Cerebellar nuclear complex (tissue), 1 donor: ENCODE measurements at places on chromosomes 7 and 10.

- DNase-seq, result no peak
Measured at GRCh38 chr7:134167841-134168240, 40.7 kb downstream of the LRGUK start.

DNA sequence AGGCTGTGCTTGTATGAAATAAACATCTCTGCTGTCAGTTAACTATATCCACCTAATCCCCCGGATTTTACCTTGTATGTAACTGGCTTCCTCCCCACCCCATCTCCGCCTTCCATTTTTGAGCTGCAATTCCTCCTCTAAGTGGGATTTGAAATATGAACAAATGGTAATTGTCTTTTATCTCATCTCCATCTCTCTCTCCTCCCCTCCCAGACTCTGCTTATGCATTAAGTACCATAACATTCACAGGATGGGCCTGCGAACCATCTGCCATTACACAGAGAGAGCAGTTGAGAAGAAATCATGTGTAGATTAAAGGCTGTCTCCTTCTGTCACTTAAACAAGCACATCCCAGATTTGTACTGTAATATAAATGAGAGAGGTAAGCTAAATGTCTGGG is 1169.9 kb downstream of the TYW1 start:
- DNase-seq, result no peak

DNA sequence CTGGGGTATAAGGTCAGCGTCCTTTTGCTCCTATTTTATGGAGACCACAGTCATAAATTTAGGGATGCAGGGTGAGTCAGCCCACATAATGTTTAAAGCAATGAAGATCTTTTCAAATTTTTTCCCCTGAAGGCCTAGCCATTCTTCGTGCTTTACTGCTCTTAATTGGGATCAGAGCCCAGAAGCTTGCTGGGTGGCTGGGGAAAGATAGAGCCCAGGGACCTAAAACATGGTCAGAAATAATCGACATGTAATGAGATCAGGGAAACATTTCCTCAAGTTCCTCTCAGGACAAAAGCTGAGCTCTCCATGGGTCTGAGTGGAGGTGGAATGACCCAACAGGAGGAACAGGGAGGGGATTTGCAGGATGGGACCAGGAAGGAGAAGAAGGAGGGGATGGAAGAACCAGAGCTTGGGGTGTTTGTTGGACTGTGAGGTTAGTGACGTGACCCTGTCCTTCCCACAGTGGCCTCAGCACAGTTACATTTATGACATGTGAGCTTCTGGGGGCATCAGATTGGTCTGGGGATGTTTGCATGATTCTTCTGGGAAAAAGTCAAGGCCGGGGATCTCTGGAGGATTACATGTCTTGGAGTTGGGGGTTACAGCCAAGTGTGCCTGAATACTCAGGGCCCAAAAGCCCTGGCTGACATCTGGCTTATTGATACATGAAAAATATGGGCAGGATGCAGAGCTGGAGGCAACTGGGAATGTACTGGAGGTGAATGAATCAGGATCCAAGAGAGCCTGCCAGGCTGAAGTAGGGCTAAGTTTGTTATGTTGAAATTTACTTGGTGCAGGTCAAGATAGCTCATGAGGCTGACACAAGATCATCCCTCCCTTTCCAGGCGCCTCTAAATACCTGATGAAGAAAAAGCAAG is 477.9 kb downstream of the RPS24 start:
- DNase-seq, result no peak

- DNase-seq, result no peak
Measured at GRCh38 chr10:82981137-82981723, 1106.2 kb downstream of the NRG3 start.
